ENCODE measurements at places on chromosomes 5 and 9.

DNA sequence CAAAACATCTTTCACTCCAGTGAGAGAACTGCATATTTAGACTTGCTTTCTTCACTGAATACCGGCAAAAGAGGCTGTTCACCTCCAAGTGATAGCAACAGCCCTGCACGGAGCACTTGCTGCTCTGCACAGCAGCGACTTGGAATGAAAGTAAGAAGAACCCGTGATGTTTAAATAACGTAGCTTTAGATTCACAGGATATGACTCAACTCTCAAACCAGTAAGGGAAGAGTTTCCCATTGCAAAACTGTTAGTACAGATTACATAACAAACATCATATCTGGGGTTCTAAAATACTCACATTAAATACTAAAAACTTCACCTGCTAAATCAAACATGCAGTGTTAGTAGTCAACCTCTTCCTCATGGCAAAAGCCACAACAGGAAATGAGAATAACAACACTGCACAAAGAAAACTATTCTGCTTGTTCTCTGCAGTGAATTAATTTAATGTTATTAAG lies 203.4 kb downstream of the MCTP1 start:
- DNase-seq = peak; percentile 94

GRCh38 chr9:113577525-113578261 lies 114.2 kb downstream of the RGS3 start:
- peak; percentile 53 for DNase-seq

GRCh38 chr5:127441799-127442484 lies 75.5 kb upstream of the PRRC1 start:
- peak; percentile 21 for DNase-seq

- DNase-seq = no peak
Observed at GRCh38 chr5:56288873-56289601, 55.9 kb upstream of the ANKRD55 start.

DNA sequence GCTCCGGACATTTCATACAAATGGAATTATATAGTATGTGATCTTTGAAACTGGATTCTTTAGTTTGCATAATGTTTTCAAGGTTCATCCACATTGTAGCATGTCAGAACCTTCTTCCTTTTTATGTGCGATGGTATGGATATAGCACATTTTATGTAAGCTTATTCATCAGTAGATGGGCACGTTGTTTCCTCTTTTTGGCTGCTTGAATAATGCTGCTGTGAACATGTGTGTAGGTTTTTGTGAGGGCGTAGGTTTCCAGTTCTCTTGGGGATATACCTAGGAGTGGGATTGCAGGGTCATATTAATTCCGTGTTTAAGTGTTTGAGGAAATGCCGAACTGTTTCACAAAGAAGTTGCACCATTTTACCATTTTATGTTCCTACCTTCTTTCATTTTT lies 187.8 kb downstream of the NR3C1 start:
- peak; percentile 76 for DNase-seq

DNA sequence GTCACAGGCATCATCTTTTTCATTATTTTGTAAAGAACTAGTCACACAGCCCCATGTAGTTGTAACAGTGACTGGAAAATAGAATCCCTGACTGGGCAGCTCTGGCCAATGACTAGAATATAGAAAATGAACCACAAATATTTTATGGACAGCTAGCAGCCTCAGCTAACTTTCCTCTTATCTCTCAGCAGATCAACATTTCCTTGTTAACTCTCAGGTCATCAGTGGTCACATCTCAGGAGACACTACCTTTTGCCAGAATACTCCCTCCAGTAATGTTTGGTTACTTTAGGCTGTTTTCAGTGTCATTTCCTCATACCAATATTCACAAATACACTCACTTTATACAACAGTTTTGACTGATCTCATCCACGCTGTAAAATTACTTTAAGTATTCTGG lies 43.9 kb downstream of the FAM169A start:
- no peak for DNase-seq

DNA sequence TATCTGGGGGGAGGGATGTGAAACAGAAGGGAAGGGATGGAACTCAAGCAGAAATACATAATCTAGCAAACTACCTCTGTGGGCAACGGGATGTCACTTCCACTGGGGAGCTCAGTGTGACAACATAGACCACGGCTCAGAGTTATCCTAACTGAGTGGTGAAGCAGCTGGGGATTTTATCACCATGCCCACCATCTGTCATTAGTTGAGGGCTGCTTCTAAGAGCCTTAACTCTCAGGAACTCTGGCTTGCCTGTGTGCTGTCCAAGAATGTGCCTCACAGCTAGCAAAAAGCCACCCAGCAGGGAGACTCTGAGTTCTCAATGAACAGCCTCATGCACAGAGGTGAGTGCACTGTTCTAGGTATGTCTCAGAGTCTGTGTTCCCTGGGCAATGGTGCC lies 90.6 kb upstream of the CXCL14 start:
- no peak for DNase-seq

GRCh38 chr9:24738421-24738961 lies 192.8 kb upstream of the IZUMO3 start:
- no peak for DNase-seq

DNA sequence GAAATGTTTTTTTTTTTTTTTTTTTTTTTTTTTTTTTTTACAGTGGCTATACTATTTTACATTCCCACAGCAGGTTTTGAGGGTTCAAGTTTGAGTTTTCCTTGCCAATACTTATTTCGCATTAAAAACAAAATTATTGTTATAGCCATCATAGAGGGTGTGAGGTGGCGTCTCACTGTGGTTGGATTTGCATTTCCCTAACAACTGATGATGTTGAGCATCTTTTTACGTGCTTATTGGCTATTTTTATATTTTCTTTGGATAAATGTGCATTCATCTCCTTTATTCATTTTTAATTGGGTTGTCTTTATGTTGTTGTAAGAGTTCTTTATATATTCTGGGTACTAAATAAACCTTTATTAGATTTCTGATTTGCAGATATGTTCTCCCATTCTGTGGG lies 18.9 kb upstream of the UBLCP1 start:
- DNase-seq = no peak

DNA sequence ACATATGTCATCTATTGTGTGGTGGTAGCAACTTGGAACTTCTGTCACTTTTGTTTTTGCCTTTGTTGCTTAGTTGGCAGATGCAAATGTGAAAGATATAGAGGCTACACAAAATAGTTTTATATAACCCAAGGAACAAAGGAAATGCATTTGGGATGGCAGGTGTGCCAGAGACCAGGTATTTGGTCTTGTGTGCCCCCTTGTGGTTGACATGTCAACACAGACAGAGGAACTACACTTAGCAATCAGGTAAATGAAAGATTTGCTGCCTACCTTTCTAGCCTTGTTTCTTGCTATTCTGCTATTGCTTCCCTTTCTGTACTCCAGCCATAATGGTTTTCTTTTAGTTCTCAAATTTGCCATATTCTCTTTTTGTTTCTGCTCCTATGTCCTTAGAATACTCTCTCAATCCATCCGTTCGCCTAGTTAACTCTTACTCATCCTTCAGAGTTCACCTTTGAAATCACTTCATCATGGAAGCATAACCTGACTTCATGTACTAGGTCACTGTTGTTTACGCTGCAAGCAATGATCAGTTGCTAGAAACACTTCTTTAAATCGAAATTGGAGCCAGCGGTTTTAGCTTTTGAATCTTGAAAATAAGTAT lies 119.5 kb downstream of the TRPM3 start:
- DNase-seq = peak; percentile 0

GRCh38 chr9:110532908-110533665 lies 46.5 kb downstream of the SVEP1 start:
- DNase-seq = no peak

DNA sequence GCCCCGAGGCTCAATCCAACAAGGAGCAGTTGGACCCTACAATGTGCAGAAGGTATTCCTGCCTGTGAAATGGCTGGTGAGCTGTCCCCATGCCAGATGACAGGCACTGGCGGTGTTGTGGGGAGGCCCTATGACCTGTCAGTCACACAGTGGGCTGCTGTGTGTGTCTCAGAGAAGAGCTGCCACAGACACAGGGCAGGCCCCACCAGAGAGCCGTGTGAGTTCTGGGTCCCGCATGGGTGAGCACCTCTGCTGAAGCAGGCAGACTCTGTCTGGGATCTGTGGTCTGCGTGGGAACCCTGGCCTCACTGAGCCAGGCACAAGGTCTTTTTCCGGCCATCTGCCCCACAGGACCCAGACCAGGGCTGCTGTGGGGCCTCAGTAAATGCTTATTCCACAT lies 37.3 kb upstream of the PITX1 start:
- no peak for DNase-seq

GRCh38 chr9:22154064-22154463 lies 145.0 kb upstream of the CDKN2B start:
- DNase-seq = no peak

GRCh38 chr5:107564931-107565372 lies 105.8 kb downstream of the EFNA5 start:
- no peak for DNase-seq

DNA sequence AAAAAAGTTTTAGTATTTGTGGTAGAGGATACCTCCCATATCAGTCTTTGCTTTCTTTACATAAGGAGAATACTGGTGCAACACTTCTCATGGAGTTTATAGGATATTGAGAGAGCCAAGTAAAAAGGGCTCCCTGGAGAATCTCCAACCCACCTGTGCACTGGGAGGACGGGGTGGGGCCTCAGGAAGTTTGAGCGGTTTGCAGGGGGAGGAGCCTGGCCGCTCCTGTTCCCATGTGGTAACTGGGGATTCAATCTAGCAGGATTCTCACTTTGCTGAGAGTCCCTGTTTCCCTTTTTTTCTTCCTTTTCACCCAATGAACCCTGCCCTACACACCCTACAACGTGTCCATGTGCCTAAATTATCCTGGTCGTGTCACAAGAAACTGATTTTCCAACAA lies 82.8 kb downstream of the APTX start:
- DNase-seq = no peak

DNA sequence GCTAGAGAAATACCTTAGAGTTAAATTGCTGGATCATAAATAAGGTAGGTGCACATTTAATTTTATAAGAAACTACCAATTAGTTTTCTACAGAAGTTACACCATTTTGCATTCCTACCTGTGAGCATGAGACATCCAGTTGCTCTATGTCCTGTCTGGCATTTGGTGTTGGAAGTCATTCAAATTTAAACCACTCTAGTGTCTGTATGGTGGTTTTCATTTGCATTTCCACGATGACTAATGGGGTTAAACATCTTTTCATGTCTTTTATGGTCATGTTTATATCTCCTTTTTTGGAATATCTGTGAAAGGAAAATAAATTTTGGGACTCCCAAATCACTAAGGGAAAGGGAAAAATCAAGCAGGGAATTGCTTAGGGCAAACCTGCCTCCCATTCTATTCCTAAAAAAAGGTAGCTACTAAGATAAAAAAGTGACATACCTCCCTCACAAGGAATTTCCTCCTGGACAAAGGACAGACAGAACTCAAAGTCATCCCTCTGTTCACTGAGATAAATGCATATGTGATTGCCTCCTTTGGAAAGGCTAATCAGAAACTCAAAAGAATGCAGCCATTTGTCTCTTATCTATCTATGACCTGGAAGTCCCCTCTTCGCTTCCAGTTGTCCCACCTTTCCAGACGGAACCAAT lies 31.6 kb upstream of the ADCY2 start:
- DNase-seq = no peak

DNA sequence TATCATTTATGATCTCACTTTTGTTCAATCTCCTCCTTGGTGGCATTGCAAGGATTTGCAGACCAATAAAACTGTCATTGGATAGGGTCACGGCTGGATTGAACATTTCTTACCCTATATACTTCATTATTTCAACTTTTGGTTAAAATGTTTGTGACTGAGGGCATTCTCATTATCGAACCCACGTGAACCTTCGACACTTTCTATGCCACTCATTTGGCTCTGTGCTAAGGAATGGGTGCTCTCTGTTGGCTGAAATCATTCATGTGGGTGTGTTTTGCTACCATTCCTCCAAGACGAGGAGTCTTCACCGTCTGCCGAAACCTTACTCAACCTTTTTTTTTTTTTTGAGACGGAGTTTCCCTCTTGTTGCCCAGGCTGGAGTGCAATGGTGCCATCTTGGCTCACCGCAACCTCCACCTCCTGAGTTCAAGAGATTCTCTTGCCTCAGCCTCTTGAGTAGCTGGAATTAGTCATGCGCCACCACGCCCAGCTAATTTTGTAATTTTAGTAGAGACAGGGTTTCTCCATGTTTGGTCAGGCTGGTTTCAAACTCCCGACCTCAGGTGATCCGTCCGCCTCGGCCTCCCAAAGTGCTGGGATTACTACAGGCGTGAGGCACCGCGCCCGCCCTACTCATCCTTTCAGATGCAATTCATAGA lies 62.5 kb downstream of the CSNK1A1 start:
- DNase-seq = no peak

DNA sequence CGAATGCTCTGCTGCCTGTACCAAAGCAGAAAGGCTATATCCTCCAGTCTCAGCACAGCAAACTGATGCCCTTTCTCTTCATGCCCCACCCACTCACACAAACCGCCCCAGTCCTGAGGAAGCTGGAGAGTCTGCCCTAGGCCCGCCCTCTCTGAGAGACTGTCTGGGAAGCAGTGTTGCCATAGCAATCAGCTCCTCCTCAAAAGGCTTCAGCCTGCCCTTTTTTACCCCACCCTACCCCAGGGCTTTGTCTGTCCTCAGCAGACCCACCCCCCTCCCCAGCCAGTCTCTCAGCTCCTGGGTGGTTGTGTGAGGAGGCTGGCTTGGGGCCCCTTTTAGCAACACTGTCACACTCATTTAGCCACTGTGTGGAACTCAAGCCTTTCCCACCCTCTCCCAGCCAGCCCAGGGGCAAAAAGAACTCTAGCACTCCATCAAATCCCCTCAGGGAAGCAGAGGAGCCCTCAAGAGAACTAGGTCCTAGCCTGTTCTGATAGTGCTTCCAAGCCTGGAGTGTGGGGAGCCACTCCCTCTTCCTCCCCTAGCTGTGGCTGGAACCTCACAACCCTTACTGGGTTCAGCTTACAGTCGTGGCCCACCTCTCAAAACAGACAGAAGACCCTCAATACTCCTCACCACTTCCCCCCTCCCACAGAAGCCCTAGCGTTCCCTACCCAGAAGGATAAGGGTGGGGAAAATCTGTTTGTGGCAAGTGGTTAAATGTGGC lies 1.4 kb downstream of the ATOSB start:
- DNase-seq = peak; percentile 99

- DNase-seq = no peak
Observed at GRCh38 chr9:113803811-113804589, 72.1 kb upstream of the ZNF618 start.

- DNase-seq = no peak
Observed at GRCh38 chr5:147482706-147483180, 27.1 kb downstream of the DPYSL3 start.

Measured in NB4 (cell line).